ENCODE measurements at places on chromosomes 3 and 15.

DNA sequence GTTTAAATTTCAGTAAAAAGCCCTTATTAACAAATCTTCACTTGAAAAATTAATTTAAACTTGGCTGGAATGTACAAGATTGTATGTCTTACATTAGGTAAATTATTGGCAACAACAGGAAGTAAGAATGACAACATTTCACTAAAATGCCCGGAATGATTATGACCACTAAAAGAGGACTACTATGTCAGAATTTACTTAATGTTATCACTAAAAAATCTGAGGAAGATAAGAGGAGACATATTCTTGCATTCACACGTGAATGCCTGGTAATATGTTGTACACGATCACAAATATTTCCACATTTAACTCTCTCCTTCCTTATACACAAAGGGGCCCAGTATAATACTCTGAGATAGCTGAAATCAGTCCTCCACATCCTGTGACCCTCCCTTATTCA, 29.7 kb downstream of the VGLL3 start:
- no peaks in the 10 kb centered on the region for H3K36me3 ChIP-seq
- no peak overlapping the region for H3K4me3 ChIP-seq
- H3K27ac ChIP-seq, result no peak overlapping the region
- peaks cover 11% of the 10 kb centered on the region for H3K4me1 ChIP-seq
- H3K27me3 ChIP-seq, result no peaks in the 10 kb centered on the region
- no peak for DNase-seq

DNA sequence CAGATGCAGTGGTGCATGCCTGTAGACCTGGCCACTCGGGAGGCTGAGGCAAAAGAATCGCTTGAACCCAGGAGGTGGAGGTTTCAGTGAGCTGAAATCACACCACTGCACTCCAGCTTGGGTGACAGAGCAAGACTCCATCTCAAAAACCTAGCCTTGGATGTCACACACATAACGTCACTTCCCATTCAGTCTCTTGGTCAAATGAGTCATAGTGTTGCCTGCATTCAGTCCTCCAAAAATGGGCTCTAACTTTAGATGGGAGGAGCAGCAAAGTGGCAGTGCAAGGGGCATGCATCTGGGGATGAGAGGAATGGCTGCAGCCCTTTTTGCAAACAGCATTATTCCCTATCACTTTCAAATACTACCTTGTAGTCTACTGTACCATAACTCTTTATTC, 62.9 kb upstream of the AGBL1 start:
- H3K27ac ChIP-seq, result no peak overlapping the region
- no peaks in the 10 kb centered on the region for H3K27me3 ChIP-seq
- DNase-seq, result no peak
- no peaks in the 10 kb centered on the region for H3K4me1 ChIP-seq

DNA sequence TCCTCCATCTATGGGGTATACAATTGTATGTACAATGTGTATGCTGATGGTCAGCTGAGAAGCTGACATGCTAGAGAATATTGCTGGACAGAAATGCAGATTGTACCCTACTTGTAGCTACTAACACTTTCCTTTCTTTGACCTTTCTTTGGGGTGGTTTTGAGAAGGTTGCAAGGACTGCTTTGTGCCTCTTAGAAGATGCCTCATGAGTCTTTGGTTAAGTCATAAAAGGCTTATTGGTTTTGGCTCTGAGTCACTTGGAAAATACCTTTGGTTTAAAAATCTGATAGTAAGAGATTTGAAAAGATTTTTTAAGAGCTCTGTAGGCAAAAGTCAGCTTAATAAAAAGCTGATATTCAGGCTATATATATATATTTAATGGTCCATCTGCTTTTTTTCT, 71.5 kb downstream of the ZMAT3 start:
- DNase-seq, result no peak
- no peak overlapping the region for H3K27ac ChIP-seq
- H3K4me1 ChIP-seq, result no peaks in the 10 kb centered on the region
- H3K36me3 ChIP-seq, result no peaks in the 10 kb centered on the region

- peak; percentile 37 for DNase-seq
- no peaks in the 10 kb centered on the region for H3K4me1 ChIP-seq
- no peak overlapping the region for H3K27ac ChIP-seq
Observed at GRCh38 chr3:126345641-126346460, 11.4 kb downstream of the KLF15 start.

DNA sequence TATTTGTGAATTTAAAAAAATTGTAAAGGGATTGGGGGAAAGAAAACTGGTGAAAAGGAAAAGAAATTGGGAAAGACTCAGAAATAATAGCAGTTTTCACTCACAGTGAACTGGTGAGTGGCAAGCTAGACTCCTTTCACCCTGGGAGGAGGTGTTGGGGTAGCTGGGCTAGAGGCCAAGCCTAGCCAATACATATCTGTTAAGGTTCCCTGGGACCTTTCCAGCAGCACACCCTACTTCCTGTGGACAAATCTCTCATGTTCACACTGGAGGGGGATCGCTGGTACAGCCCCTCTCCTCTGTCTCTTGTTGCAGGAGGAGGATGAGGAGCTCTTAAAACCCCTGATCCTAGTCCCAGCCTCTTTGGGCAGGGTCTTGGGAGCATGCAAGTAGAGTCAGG, 3.7 kb upstream of the RPP25 start:
- no peak overlapping the region for H3K4me3 ChIP-seq
- DNase-seq, result no peak
- no peak overlapping the region for H3K27ac ChIP-seq
- H3K36me3 ChIP-seq, result no peaks in the 10 kb centered on the region
- H3K27me3 ChIP-seq, result no peaks in the 10 kb centered on the region

GRCh38 chr15:81199031-81199779, 2.5 kb downstream of the IL16 start:
- no peak overlapping the region for H3K27ac ChIP-seq
- no peaks in the 10 kb centered on the region for H3K27me3 ChIP-seq
- H3K4me1 ChIP-seq, result no peaks in the 10 kb centered on the region

DNA sequence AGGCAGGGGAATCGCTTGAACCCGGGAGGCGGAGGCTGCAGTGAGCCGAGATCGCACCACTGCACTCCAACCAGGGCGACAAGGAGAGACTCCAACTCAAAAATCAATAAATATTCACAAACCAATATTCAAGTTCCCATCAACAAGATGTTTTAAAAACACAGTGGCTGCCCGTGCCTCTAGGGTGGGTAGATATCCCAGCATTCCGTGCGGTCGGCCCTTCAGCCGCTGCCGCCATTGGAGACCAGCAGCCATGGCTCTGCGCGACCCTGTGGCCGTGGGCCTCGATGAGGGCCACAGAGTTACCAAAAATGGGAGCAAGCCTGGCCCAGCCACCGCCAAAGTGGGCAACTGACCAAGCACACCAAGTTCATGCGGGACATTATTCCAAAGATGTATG, 6.7 kb downstream of the ULK4 start:
- no peaks in the 10 kb centered on the region for H3K36me3 ChIP-seq
- no peaks in the 10 kb centered on the region for H3K27me3 ChIP-seq

DNA sequence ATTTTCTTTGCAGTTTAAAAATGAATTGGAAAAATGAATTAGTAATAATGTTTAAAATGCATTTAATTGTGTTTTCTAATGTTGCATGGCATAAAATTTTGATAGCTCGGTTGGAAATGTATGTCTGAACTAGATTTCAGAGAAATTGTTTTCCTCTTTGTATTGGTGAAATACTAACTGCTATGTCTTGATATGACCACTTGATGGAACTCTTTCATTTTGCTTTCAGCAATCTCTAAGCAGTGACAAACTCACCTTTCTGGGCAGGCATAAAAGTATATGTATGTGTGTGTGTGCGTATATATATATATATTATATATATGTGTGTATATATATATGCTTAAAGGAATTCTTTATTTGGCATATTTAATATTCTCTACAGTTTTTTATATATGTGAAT, 239.3 kb upstream of the ZNF717 start:
- no peak overlapping the region for H3K4me3 ChIP-seq
- peaks cover 8% of the 10 kb centered on the region for H3K4me1 ChIP-seq
- no peak overlapping the region for H3K27ac ChIP-seq
- DNase-seq, result no peak

GRCh38 chr3:127071597-127072001, 88.7 kb downstream of the PLXNA1 start:
- H3K4me1 ChIP-seq, result peaks cover 27% of the 10 kb centered on the region
- no peak overlapping the region for H3K4me3 ChIP-seq
- no peak overlapping the region for H3K27ac ChIP-seq
- DNase-seq, result peak; percentile 49
- no peaks in the 10 kb centered on the region for H3K27me3 ChIP-seq

DNA sequence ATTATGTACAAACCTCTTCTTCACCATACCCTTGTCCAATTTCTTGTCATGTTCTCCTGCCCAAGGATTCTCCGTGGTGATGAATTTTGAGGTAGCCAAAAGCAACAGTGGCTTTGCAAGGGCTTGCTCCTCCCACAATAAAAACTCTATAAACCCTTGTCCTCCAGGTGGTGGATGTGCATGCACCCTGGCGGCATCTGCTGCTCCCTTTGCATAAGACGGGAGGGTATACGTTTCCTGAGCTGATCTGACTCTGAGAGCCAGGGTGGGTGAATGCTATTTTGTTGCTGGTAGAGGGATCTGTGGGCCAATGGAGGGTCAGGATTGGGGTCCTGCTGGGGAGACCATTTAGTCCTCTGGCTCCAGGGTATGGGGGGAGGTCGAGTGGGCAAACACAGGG, 5.4 kb downstream of the DNAH1 start:
- DNase-seq, result no peak
- H3K4me3 ChIP-seq, result no peak overlapping the region
- no peak overlapping the region for H3K27ac ChIP-seq
- H3K4me1 ChIP-seq, result peaks cover 3% of the 10 kb centered on the region
- no peaks in the 10 kb centered on the region for H3K27me3 ChIP-seq

DNA sequence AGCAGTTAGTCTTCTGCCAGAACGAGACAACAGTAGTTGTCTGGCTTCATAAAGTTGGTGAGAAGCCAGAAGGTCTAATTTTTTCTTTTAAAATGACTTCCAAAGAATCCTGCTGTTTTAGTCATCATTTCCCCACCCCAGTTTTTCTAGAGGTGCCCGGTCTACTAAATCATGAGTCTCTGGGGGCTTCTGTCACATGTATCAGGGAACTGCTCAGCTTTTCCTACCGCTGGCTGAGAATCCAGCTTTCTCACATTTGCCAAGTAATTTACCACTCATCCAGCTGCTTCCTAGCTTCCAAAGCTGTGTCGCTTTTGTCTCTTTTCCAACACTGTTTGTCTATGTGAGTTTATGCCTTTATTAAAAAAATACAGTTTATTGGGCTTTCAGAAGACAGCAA, 183.3 kb downstream of the NSUN3 start:
- H3K4me1 ChIP-seq, result no peaks in the 10 kb centered on the region
- H3K4me3 ChIP-seq, result no peak overlapping the region
- DNase-seq, result no peak

DNA sequence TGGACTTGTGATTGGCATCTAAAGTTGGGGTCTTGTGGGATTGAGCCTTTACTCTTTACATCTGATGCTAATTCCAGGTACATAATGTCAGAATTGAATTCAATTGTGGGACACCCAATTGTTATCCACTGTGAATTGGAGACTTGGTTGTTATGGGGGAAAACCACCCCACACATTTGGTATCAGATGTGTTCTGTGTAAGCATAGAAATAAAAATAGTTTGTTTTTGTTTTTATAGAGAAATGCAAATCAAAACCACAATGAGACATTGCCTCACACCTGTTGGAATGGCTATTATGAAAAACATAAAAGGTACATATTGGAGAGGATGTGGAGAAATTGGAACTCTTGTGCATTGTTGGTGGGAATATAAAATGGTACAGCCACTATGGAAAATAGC, 58.5 kb downstream of the CPA3 start:
- H3K27me3 ChIP-seq, result no peaks in the 10 kb centered on the region
- DNase-seq, result no peak
- no peak overlapping the region for H3K4me3 ChIP-seq
- no peak overlapping the region for H3K27ac ChIP-seq
- H3K36me3 ChIP-seq, result no peaks in the 10 kb centered on the region

DNA sequence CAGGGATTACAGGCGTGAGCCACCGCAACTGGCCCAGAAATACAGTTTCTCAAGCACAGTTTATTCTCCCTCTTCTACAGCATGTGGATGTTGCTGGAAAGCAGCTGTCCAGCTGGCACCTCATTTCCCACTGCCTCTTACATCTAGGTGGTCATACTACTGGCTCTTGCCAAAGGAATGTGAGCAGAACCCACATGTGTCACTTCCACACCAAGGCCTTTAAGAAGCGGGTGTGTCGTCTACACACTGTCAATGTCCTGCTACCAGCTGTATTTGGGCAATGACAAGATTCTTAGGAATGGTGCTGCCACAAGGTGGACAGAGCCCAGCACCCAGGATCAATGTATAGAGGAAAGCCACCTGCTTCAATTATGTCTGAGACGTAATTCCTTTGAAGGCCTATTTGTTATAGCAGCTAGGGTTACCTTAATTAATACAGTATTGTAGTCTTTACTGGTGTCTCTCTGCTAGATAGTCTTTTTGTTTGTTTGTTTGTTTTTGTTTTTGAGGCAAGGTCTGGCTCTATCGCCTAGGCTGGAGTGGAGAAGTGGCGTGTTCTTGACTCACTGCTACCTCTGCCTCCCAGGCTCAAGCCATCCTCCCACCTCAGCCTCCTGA, 15.1 kb upstream of the RAB7A start:
- H3K4me3 ChIP-seq, result no peak overlapping the region
- no peaks in the 10 kb centered on the region for H3K36me3 ChIP-seq
- peaks cover 7% of the 10 kb centered on the region for H3K4me1 ChIP-seq
- no peak overlapping the region for H3K27ac ChIP-seq

GRCh38 chr3:152302521-152303021, 33.8 kb downstream of the MBNL1 start:
- DNase-seq, result no peak
- no peak overlapping the region for H3K27ac ChIP-seq
- peaks cover 41% of the 10 kb centered on the region for H3K36me3 ChIP-seq
- peaks cover 31% of the 10 kb centered on the region for H3K4me1 ChIP-seq
- no peaks in the 10 kb centered on the region for H3K27me3 ChIP-seq
- no peak overlapping the region for H3K4me3 ChIP-seq

- H3K4me3 ChIP-seq, result no peak overlapping the region
- H3K27ac ChIP-seq, result no peak overlapping the region
- H3K36me3 ChIP-seq, result no peaks in the 10 kb centered on the region
- H3K4me1 ChIP-seq, result peaks cover 10% of the 10 kb centered on the region
Observed at GRCh38 chr3:150391161-150391560, 16.9 kb upstream of the TSC22D2 start.

DNA sequence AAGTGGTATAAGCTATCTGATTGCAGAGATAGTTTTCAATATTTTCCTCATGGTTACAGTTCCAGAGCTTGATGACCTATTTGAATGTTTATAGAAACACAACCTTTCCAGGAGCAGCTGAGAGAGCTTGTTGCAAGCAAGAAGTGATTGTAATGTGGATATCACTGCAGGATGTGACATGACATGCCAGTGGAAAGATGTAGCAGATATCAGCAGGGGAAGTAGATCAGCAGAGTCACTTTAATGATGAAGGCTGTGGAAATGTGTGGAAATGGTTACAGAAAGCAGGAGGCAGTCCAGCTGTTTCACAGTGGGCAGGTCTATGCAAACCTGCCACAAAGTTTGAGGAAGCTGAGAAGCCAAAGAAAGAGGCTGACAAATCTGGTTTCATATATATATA, 21.0 kb downstream of the TMEM158 start:
- peak overlapping the region; percentile 37 for H3K27ac ChIP-seq

- no peak overlapping the region for H3K27ac ChIP-seq
- no peaks in the 10 kb centered on the region for H3K27me3 ChIP-seq
- H3K36me3 ChIP-seq, result no peaks in the 10 kb centered on the region
- DNase-seq, result no peak
- no peak overlapping the region for H3K4me3 ChIP-seq
- peaks cover 23% of the 10 kb centered on the region for H3K4me1 ChIP-seq
Observed at GRCh38 chr3:94172695-94173310, 109.9 kb downstream of the NSUN3 start.

- no peaks in the 10 kb centered on the region for H3K4me1 ChIP-seq
- no peaks in the 10 kb centered on the region for H3K27me3 ChIP-seq
- DNase-seq, result no peak
- no peak overlapping the region for H3K4me3 ChIP-seq
Observed at GRCh38 chr3:195302431-195302830, 31.5 kb upstream of the XXYLT1 start.

Data from RWPE2 (cell line).